H4 (cell line): ENCODE measurements at places on chromosomes 3 and 15. TPM values are rescaled to one million over a fixed set of nuclear protein-coding genes. Genes with fewer than 3 reads are reported as not detected.

ERICH6 gene
- total RNA-seq: 0.06 TPM in 1 of 2 replicates, not detected in the other

CTXN2 gene
- total RNA-seq: not detected in 2 replicates

AGTR1 gene
- total RNA-seq: 0.45 and 0.53 TPM in 2 replicates

TTLL13 gene
- 0.06 TPM in 1 of 2 replicates, not detected in the other for total RNA-seq

DNA sequence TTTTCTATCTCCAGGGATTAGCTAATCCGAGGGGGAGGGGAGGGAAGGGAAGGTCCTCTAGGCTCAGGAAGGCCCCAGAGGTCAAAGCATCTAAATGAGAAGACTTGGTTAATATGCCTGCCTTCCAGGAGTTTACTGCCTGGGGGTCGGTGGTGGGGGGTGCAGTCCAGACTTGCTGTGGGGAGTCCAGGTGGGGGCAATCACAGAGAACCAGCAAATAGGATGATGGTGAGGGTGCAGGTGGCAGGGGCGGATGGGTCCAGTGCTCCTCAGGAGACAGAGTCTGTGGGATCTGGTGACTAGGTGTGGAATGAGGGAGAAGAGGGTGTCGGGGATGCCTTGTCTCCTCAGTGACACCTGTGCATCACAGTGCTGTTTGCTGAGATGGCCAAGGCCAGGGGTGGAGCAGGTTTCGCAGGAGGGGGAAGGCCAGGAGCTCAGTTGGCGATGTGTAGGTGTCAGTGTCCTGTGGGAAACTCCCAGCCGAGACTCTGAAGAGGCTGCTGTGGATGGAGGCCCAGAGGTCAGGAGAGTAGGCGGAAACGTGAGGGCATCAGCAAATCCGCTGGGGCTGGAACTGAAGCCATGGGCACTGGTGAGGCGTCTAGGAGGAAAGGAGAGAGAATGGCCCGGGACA lies 8.1 kb downstream of the CFAP100 start:
- no peak for DNase-seq

- no peak for DNase-seq
Measured at GRCh38 chr3:16305111-16305541, 40.1 kb downstream of the OXNAD1 start.

- DNase-seq: no peak
Measured at GRCh38 chr3:25292595-25292994, 135.5 kb upstream of the RARB start.

DNA sequence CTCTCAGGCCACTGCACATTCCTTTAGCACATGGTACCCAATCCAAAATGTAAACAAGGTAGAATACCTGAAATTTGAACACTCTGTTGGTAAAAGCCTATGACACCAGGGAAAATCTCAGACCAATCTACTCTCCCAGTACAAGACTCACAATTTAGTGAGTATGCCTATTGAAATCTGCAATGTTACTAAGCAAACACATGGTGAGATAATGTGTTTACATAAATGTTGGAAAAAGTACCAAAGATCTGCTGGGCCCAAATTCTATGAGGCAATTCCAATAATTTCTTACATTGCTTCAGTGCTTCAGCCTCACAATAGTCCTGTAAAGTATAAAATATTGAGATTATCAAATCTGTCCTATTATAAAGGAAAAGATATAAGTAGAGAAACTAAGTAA lies 536.1 kb downstream of the PYDC2 start:
- DNase-seq: no peak

GRCh38 chr3:16935781-16936180 lies 51.0 kb downstream of the PLCL2 start:
- DNase-seq: no peak

DNA sequence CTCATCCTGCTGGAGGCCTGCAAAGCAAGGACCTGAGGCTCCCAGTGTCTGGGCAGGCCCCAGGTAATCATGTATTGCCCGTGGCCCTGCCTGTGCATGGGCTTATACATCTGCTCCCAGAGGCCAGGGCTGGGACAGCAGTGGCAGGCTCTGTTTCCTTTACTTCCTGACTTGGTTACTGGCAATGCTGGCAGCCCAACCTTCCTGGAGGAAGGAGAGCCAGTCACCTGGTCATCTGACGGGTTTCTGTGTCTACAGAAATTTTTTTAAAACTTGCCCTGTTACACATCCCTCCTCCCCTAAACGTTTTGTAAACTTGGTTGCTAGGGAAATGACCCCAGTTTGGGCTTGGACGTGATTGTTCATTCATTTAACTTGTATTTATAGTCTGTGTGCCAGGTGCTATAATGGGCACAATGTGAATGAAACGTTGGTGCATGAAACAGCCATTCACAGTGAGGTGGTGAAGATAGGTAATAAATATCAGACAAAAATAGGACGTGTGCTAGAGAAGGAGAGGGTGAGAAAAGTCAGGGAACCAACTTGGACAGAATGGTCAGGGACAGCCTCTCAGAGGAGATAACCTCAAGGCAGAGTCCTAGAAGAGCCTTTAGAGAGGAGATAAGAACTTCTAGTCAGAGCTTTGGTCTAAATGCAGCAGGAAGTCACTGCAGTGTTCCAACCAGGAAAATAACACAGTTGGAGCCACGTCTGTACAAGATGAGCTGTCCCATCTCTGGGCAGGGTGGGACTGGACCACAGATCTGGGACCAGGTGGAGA lies 14.1 kb downstream of the TEX264 start:
- DNase-seq: no peak
